ENCODE measurements at places on chromosomes 6 and 20.

GRCh38 chr6:154039231-154039842 is at the start of gene OPRM1:
Gene OPRM1, plus strand, starts transcription at chr6:154039240. Its CDS starts 305 bp downstream, at chr6:154039545.
- DNase-seq: peak; percentile 75

DNA sequence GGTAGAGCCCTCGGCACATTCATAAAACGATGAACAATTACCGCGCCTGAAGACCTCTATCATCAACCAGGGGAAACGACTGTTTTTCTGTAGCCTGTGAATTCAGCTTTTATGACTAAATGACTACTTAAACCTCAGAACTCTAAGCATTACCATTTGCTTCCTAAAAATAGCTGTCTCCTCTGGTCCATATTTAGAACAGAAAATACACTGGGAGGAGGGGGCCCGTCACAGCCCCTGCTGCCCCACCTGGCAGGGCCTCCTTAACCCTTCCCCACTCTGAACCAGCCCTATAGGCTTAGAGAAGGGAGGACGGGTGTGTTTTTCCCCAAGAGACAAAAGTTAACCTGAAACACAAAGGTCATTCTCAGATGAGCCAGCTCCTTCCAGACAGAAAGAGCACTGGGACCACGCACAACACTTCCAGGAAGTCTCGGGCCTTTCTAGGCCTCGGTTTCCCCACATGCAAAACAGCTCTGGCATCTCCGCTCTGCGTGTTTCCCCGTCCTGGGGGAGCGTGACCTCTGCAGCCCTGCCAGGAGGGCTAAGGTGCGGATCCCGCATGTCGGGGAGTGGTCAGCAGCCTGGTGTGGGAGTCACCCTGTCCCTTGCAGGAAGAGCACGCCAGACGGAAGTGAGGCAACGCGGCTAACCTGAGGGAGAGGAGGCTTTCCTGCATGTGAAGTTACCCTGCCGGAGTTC is 193.9 kb downstream of the DLL1 start:
- no peak for DNase-seq

GRCh38 chr6:157169226-157169625 is 154.1 kb downstream of the TMEM242 start:
- DNase-seq: no peak

GRCh38 chr6:5173810-5174209 is 86.9 kb downstream of the LYRM4 start:
- no peak for DNase-seq

DNA sequence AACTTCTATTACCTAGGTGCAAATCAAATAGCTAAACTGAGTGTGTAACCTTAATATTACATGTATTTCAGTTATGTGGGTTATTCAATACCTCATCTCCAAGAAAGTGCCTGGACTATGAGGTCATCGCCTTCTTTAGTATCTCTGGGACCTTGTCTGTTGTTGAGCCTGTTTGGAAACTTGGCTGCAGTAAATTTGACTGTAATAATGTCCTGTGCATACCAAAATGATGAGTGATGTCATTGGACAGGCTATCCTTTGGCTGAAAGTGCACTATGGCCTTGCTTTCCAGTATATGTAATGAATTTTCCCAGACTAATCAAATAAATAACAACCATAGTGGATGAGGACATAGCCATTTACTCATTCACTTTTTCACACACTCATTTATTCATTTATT is 455.1 kb downstream of the ADGRB3 start:
- DNase-seq: no peak

DNA sequence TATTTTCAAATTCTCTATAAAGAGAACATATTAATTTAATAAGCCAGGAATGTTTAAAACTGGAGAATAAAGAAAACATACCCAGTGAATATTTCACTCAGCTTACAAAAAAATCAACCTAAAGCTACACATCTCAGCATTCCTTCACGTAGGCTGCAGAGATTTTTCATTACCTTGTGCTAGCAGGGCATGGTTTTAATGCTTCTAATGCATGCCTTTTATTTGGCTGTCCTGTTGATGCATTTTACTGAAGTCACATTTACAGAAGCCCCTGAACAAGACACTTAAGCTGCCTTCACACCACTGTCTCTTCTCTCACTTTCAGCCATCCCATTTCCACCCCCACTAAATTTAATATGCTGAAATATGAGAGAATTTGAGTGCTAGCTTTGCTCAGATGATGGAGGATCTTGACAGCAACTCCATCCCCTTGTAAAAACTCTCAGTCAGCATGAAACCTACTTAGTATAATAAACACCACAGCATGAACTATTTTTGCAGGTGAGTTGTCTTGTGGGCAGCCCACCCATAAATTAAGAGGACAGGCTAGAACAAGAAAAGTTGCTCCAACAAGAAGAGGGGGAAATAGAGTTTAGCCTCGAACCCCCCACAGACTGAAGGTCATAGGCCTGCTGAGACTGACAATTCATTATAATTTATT is 159.4 kb downstream of the SIM1 start:
- DNase-seq: no peak

DNA sequence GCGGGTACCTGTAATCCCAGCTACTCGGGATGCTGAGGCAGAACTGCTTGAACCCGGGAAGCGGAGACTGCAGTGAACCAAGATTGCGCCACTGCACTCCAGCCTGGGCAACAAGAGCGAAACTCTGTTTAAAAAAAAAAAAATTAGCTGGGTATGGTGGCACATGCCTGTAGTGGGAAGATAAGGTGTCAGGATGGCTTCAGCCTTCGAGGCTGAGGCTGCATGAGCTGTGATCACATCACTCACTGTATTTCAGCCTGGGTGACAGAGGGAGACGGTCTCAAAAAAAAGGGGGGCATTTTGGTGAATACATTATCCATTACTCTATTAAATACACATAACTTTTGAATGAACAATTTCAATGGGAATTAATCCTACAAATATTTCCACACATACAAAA is 32.4 kb downstream of the SNX3 start:
- DNase-seq: no peak

GRCh38 chr6:91796603-91797002 is 1209.7 kb upstream of the MAP3K7 start:
- no peak for DNase-seq

- no peak for DNase-seq
Measured at GRCh38 chr6:24117021-24117420, 9.0 kb upstream of the NRSN1 start.

Measured in renal pelvis (tissue), 12 donors.